Fibroblast of the conjunctiva (primary cell): ENCODE measurements at places on chromosomes 2 and 18.

DNA sequence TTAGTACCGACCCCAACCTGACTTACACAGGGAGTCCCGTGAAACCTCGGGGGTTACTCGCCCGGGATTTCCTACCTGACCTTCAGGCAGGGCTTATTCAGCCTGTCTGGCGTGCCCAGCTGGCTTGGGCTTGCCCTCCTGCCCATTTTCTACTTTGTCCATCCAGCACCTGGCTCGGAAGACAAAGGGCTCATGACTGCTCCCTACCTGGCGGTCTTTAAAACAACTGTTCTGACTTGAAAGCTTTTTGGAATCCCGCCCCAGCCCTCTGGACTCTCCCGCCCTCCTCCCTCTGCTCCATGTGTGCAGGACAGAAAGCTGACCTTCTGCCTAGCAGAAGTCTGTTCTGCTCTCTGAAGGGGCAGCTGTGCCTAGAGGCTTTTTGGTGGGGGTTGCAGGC, 43.1 kb downstream of the ACKR3 start:
- no peak for DNase-seq

GRCh38 chr18:37667836-37668235, 102.2 kb upstream of the CELF4 start:
- DNase-seq: no peak

DNA sequence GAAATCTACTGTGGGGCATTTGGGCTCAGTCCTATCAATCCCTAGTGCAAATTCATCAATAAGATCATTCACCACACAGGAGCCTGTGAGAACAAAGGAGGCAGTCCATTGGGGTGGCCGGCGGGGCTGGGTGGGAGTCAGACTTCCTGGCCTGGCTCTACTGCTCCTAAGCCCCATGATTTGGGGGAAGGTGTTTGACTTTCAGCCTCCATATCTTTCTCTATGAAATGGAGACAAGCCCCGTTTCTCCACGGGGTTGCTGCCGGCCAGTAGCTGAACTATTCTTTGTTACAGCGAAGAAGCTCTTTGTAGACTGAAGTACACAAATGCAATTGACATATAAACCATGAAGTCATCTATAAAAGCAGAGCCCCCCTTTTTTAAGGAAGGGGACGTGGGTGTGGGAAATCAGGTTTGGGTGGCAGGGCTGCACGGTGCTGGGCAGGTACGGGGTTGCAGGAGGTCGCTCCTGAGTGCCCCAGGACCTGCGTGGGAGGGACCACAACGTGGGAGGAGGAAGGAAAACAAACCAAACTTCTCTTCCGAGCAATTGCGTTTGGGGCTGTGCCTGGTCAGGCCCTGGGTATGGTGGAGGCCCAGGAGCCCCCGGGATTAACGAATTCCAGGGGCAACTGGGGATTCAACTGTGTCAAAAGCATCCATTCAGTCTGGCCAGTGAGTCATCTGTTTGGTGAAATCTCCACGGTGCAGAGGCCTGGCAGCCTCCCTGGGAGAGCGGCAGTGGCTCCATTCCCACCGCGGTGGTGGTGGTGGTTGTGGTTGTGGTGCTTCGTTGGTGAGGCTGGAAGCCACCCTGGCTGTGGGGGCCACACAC, 18.2 kb downstream of the FBLN7 start:
- DNase-seq: no peak

DNA sequence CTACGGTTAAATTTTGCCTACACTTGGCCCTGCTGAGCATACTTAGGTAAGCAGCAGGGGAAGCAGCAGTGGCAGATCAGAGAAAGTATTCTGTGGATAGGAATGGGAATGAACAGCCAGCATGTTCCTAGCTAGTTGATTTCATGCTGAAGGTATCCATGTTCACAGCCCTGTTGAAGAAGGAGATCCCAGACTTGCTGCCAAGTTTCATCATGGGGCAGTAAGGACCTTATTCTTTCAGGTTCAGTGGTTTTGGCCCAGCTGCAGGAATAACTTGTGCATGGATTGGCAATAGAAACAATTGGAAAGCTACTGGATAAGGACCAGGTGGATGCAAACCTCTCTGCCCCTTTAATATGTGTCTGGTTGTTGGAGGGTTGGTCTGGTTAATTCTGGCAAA, 98.2 kb upstream of the TMEM178A start:
- no peak for DNase-seq

DNA sequence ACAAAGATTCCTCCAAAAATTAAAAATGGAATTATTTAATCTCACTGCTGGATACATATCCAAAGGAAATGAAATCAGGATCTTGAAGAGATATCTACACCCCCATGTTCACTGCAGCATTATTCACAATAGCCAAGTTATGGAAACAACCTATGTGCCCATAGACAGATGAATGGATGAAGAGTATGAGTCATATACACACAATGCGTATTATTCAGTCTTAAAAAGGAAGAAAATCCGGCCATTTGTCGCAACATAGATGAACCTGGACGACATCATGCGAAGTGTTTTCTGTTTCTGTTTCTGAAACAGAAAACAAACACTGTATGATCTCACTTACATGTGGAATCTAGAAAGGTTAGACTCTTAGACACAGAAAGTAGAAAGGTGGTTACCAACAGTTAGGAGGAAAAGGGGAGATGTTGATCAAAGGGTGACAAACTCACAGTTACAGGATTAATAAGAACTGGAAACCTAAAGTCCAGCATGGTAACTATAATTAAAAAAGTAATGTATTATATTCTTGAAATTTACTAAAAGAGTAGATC, 87.8 kb upstream of the ERBB4 start:
- no peak for DNase-seq
